ENCODE measurements at places on chromosomes 7 and 10.

GRCh38 chr7:1529383-1530116, 952 bp upstream of the MAFK start:
- DNase-seq = no peak

GRCh38 chr10:77299320-77299719, 338.3 kb downstream of the KCNMA1 start:
- DNase-seq = no peak

- DNase-seq = peak; percentile 76
Measured at GRCh38 chr7:92778972-92779371, 57.4 kb downstream of the CDK6 start.

DNA sequence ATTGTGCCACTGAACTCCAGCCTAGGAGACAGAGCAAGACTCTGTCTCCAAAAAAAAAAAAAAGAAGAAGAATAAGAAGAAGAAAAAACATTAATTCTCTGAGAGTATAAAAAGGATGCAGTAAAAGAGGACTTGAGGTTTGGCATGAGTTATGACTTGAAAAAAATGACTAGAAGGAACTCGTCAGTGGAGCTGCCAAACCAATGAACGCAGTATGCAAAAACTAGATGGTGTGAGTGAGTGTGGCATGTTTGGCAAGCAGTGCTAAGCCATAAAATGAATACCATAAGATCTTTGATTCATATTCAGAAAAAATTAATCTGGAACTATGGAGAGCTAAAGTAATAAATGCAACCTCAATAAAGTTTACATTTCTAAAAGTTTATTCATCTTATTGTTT, 68.6 kb upstream of the MEOX2 start:
- DNase-seq = peak; percentile 32

DNA sequence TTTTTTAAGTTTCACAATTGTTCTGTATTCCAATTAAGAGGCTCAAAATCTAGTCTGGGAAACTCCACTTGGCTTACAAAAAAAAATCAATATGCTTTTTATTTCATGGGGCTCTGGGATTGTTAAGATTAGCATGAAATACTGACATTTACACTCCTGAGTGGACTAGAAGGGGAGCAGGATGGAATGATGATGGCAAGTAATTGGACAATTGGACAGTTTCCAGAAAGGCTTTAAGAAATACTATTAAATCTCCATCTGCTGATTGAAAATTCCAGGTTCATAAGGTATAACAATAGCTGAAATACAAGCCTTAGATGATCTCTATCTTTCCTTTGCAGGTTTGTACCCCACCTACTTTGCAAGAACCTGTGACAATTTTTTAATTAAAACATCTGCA, 184.4 kb downstream of the LRRTM3 start:
- no peak for DNase-seq

DNA sequence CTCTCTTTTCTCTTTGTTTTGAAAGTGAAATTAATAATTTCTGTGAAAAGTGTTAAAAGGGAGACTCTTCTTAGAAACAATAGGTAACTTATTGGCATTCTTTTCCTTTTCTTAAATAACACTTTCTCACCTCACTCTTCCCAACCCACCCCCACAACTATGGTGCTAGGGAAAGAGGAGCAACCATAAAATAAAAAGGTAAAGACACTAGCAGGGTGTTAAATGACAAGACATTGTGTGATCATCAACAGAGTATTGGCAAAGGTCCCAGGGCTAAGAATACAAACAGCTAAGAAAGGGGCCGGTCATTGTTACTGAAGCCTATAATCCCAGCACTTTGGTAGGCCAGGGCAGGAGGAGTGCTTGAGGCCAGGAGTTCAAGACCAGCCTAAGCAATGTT, 183.7 kb downstream of the NEBL start:
- no peak for DNase-seq

- no peak for DNase-seq
Measured at GRCh38 chr7:156845379-156846101, 47.4 kb downstream of the LMBR1 start.

DNA sequence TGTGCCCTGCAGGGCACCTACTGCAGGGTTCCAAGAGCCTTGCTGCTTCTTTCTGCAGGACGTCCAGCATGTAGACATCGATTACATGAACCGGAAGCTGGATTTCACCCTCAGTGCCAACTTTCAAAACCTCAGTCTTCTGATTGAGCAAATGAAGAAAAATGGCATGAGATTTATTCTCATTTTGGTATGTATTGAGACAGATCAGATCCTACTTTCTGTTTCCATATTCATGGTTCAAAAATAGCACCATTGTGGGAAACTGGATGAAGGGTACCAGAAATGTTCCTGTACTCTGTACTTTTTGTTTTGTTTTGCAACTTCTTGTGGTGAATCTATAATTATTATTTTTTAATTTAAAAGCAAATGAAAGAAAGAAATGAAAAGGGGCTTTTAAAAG, 64.1 kb downstream of the MGAM2 start:
- DNase-seq = no peak

DNA sequence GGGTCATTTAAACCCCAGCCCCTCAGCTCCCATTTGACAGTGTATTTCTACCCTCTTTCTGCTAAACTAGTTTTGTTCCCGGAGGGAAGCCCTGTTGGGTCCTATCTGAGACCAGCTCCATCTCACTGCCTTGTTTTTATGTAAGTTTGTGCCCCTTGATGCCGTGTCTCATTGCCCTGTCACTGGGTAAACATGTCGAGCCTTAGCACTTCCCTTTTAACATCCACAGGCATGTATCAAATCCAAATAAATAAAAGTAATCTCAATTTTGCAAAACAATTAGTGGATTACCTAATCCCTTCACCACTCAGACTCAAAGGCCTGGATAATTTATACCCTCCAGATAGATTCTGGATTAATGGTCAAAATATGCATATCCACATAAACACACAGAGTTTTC, 115.7 kb downstream of the CACNA2D1 start:
- no peak for DNase-seq

GRCh38 chr7:107398161-107398560, 71.7 kb upstream of the GPR22 start:
- no peak for DNase-seq

- DNase-seq = peak; percentile 47
Measured at GRCh38 chr7:29878081-29878688, 71.9 kb downstream of the WIPF3 start.

DNA sequence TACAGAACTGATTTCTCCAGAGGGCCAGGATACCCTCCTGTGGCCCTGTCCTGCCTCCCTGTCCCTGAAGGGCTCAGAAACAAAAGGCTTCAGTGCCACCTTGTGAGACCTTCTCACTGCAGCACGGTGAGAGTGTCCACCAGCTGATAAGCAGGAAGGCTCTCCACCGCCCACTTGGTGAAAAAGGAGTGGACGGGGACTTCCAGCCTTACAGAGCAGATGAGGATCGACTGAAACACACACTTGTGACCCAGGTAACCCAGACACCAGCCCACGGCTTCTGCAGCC, 330.1 kb downstream of the GRID1 start:
- DNase-seq = no peak

- DNase-seq = no peak
Measured at GRCh38 chr7:42226354-42226941, 10.6 kb downstream of the GLI3 start.

GRCh38 chr7:55657654-55658053, 85.4 kb upstream of the VOPP1 start:
- DNase-seq = no peak

DNA sequence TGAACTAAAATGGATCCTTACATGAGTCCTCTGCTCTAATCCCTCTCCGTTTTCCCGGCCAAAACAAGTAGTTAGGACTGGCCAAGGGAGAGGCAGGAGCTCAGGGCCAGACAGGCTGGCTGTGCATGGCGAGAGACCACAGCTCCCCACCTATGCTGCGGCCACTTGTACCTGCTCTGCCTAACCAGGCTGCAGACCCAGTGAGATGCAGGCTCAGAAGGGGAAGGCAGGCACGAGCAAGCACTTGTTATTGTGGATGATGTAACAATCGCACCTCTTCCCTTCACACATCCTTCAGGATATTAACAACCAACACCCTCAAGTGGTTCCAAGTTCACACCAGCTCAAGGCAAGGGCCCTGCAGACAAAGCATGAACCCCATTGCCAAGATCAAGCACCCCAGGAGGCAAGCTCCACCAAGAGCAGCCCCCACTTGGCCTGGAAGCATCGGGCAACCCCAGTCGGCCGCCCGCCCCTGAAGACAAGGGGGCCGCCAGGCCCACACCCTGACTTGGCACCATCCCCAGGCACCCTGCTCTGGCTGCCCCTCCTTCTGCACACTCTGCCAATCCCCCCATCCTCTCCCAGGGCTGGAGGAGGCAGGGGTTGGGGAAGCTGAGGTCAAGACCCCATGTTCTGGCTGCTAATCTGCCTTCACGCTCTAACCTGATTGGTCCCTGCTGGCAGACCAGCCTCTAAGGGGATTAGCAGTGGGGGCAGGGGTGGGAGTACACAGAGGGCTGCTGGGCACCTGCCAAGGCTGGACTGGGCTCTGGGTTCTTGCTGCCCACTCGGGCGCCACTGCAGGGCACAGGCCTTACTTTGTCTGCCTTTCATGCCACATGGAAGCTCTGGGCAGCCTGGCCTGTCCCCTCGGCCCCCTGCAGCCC, 111.3 kb downstream of the SLIT1 start:
- DNase-seq = no peak

Measured in astrocyte of the spinal cord (primary cell).